ENCODE measurements at places on chromosomes 3 and 15.

- no peak for DNase-seq
Measured at GRCh38 chr3:52015438-52016228, 19.9 kb upstream of the RPL29 start.

GRCh38 chr15:42939841-42940240 lies 19.3 kb upstream of the TTBK2 start:
- DNase-seq, result no peak

DNA sequence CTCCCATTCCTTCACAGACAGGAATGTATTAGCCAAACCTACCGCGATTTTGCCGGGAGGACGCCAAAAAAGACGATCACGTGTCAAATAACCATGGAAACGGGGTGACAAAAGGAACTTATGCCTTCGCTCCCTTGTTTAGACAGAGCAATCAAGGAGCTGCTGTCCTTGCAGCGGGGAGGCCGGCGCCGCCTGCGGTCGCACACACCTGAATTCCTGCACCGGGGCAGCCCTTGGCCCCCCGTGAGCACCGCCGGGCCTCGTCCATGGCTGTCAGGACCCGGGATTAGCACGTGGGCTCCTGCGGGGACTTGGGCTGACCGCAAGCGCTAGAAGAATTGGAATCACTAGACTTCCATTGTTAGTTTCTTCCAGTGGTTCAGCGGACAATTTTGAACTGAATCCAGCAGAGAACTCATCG lies 193.1 kb downstream of the SHQ1 start:
- DNase-seq, result no peak

GRCh38 chr3:129313665-129314385 lies 35.2 kb downstream of the HMCES start:
- DNase-seq, result no peak

GRCh38 chr15:88803241-88803919 lies at the start of gene ACAN:
ACAN (plus strand) TSS chr15:88803436; CDS start chr15:88836207, 32,771 bp downstream.
- no peak for DNase-seq

GRCh38 chr3:158140396-158140795 lies 30.5 kb downstream of the RSRC1 start:
- DNase-seq, result no peak

- no peak for DNase-seq
Measured at GRCh38 chr15:90082140-90082715, 20.0 kb downstream of the IDH2 start.

GRCh38 chr3:159828542-159828943 lies 160.1 kb upstream of the IL12A start:
- no peak for DNase-seq

- DNase-seq, result no peak
Measured at GRCh38 chr3:139771331-139771730, 93.6 kb upstream of the NMNAT3 start.

DNA sequence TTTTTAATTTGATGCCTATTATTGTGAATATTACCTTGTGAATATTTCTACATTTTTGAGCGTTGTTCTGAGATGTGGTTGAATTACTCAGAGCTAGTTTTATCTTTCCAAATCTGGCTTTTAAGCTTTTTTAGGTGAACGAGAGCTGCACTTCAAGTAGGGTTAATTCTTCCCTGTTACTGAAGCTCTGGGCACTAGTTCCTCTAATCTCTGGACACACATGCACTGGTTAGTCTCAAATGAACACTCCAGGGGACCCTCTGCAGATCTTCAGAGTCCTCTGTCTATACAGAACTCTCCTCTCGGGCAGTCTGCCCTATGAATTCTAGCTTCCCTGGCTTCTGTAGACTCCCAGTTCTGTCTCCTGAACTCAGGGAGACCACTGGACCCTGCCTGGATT lies 237.5 kb upstream of the TBC1D5 start:
- DNase-seq, result no peak
